ENCODE measurements at places on chromosomes 12 and 14.

DNA sequence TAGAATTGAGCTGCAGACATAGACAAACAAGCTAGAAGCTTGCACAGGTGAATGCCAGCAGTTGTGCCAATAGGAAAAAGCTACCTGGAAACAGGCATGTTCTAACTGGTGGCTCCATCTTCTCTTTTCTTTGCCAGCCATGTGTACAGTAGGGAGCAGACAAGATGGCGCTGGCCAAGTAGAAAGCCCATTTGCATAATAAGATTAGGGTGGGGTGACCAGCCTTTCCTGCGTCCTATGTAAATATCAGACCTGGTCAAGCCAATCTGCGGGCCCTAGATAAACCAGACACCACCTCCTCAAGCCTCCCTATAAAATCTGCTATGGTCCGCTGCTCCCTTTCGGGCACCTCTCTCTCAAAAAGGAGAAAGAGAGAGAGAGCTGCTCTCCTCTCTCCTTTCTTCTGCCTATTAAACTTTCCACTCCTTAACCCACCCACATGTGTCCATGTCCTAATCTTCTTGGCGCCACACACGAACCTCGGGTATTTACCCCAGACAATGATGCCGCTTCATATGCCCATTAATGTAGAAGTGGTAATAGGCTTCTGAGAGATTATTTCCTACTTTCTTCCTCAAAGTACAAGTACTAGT, 201.0 kb downstream of the SLC25A21 start:
- no peak for DNase-seq

- no peak for DNase-seq
Observed at GRCh38 chr12:22755629-22756028, 130.7 kb downstream of the ETNK1 start.

GRCh38 chr12:125093681-125094330, 28.6 kb downstream of the AACS start:
- no peak for DNase-seq

- peak; percentile 12 for DNase-seq
Observed at GRCh38 chr12:7695566-7696197, at the start of gene GDF3. Gene GDF3, minus strand, starts transcription at chr12:7695775. Its CDS starts 47 bp downstream, at chr12:7695728.

GRCh38 chr12:120539303-120539702, 5.1 kb downstream of the RNF10 start:
- no peak for DNase-seq

- DNase-seq = peak; percentile 30
Observed at GRCh38 chr14:81453166-81453766, 53.1 kb upstream of the STON2 start.

DNA sequence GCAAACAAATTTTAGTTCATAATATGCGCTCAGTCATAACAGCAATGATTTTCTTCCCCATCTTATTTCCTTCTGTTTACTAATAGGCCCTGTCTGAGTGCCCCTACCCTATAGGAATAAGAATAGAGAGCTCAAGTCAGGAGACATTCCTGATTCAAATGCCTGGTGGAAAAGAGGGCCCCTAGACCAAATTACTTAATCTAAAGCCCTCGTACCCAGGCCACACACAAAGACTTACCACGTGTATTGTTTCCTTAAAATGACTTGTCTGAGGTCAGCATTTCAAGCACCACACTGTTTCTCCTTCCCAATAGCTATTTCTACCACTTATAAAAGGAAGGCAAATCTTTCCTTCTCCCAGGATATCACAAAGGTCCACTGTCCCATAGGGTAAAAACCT, 314.9 kb upstream of the TMTC1 start:
- no peak for DNase-seq

DNA sequence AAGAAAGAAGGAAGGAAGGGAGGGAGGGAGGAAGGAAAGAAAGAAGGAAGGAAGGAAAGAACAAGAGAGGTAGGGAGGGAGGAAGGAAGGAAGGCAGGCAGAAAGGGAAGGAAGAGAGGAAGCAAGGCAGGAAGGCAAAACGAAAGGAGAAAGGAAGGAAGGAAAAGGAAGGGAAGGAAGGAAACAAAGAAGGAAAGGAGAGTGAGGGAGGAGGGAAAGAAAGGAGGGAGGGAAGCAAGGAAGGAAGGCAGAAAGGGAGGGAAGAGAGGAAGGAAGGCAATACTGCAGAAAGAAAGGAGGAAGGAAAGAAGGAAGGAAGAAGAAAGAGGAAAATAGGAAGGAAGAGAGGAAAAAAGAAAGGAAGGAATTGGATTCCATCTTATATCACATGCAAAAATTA, 1303.1 kb upstream of the TMEM132C start:
- DNase-seq = no peak

- DNase-seq = peak; percentile 20
Observed at GRCh38 chr12:79455286-79455685, 235.5 kb downstream of the PAWR start.

- DNase-seq = no peak
Observed at GRCh38 chr14:87042354-87042753, 950.6 kb downstream of the GALC start.

DNA sequence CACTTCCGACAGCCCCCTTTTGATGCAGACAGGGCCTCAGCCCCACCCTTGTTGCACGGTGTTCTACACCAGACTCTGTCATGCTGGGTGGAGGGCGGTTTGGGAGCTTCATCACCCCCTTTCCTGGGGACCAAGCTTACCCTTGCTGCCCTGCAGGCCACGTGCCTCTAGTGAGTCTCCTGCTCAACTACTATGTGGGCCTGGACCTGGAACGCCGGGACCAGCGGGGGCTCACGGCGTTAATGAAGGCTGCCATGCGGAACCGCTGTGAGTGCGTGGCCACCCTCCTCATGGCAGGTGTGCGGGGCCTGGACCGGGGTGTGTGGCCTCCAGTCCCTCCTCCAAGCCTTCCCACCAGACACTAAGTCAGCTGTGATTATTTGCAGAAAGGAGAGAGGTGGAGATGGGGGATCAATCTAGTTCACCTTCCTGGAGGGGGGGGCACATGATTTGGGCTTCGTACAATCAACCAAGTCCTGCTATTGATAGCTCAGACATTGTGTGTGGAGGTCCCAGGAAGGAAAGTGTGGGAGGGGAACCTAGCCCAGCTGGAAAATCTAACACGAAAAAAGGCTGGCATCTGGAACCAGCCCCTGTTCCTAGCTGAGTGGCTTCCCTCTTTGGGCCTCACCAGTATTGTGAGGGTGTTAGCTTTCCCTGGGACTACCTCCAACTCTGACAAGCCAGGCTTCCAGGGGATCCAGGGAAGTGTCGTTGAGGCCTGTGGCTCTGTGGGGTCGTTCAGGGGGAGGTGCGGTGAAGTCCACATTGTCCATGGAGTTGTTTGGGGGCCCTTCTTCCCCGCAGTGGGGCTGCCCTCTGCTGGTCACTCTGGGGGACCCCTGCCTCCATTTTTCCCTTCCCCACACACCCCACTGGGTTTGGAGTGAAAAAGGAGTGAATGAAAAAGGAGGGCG, 1.6 kb downstream of the ANKRD33 start:
- DNase-seq = no peak

- DNase-seq = no peak
Observed at GRCh38 chr12:26124446-26125399, at the start of gene BHLHE41. Gene BHLHE41, minus strand, starts transcription at chr12:26125037. Its CDS starts 258 bp downstream, at chr12:26124779.

- no peak for DNase-seq
Observed at GRCh38 chr12:32047357-32048212, 59.1 kb upstream of the BICD1 start.

GRCh38 chr12:54338698-54339296, 13.9 kb downstream of the COPZ1 start:
- no peak for DNase-seq

DNA sequence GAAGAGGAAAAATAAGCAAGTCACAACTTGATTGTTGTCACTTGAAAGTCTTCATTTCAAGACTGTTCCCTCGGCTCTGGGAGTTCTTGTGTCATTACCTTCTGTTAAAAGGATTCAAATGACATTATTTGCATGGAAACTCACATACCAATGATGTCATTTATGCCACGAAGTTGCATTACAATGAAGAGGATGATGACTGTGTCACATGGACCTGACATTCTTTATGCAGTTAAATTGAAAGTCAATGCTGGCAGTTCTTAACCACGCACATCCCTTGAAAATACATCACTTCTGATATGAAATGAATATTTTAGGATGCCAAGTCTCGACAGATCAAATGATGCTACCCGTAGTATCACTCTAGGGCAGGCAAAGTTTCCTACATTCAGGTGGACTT, 1069.5 kb downstream of the VRK1 start:
- no peak for DNase-seq

GRCh38 chr12:48789858-48790326, 1.0 kb upstream of the ADCY6 start:
- no peak for DNase-seq

Measured in stromal cell of bone marrow (primary cell).